Kidney tubule cell (primary cell): ENCODE measurements at places on chromosomes 6 and 20.
A peak's percentile ranks its signal among the peaks of the same experiment; 100 is the strongest.

- no peak for DNase-seq
These were observed 31.0 kb downstream of the IBTK start for GRCh38 chr6:82216549-82216948.

GRCh38 chr6:167113935-167114910 lies 8.7 kb upstream of the CCR6 start:
- DNase-seq = no peak

- DNase-seq = no peak
These were observed 17.6 kb downstream of the TRDN start for GRCh38 chr6:123619156-123619555.

- DNase-seq = peak; percentile 27
These were observed 40.4 kb downstream of the ESF1 start for GRCh38 chr20:13744352-13744751.

DNA sequence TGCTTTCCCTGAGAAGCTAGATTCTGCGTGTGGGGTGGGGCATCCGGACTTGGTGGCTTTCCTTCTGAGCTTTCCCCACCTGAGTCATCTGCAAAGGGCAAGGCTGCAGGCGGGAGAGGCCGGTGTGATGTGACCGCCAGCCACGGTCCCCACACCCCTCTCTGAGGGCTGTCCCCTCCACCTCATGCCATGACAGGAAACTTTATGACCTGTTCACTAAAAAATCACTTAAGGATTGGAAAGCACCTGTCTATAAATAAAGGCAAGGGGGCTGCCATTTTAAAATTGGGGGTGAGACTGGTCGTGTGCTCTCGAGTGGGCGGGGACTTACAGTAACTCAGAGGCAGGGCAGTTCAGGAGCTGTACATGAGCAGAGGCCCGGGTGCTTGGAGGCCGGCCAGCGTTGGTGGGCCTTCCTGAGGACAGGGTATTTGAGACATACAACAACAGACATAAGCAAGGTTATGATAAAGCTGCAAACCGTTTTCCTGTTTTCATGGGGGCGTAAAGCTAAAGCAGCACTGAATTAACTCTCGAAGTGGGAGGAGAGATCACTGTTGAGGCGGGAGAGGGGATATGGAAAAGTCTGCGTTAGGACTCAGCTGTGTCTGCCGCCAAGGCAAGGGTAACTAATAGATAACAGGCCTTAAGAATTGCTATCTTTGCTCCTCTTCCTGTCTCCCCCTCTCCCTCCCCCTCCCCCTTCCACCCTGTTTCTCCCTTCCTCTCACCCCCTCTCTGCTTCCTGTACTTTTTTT lies 16.1 kb upstream of the SERPINB1 start:
- peak; percentile 78 for DNase-seq
